Peyer's patch (tissue), 4 donors: ENCODE measurements at places on chromosomes 6 and 20.

GRCh38 chr6:81766482-81767069, 14.1 kb upstream of the TENT5A start:
- no peak for DNase-seq

GRCh38 chr6:90044833-90045381, 150.6 kb downstream of the GJA10 start:
- DNase-seq, result no peak

DNA sequence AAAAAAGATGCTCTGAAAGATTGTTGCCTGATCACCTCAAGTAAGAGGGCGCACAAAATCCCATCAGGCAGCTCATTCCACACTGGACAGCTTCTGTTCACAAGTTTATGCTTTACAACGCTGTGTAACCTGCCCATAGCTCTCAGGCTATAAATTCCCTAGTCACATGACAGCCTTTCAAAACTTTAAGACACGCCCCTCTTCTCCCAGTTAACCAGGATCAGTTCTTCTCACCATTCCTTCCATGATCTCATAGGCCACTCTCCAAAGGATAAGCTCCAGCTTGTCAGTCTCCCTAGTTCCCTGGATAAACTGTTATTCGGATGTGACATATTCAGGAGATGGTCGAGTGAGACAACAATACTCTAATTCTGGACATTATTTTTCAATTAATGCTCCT, 15.0 kb downstream of the ADNP start:
- no peak for DNase-seq

- DNase-seq, result no peak
These were observed 542.9 kb upstream of the JAG1 start for GRCh38 chr20:11216451-11217314.
